ENCODE measurements at places on chromosomes 13 and 19. TPM values are rescaled to one million over a fixed set of nuclear protein-coding genes. Genes with fewer than 3 reads are reported as not detected.

GRCh38 chr19:20397292-20397691 is 168.3 kb downstream of the ZNF737 start:
- no peak for DNase-seq

- DNase-seq: no peak
Observed at GRCh38 chr13:27137759-27138158, 33.9 kb downstream of the USP12 start.

GRCh38 chr13:93889430-93889951 is 590.0 kb downstream of the DCT start:
- DNase-seq: no peak

- peak; percentile 56 for DNase-seq
Observed at GRCh38 chr19:47896773-47897172, 10.7 kb upstream of the SULT2A1 start.

- DNase-seq: no peak
Observed at GRCh38 chr13:50104493-50104892, 89.2 kb downstream of the KCNRG start.

KRI1 gene
- 11.0 TPM for total RNA-seq

KIR2DL4 gene
- total RNA-seq: not detected

IGSF23 gene
- total RNA-seq: not detected
